HCT116 (cell line): ENCODE measurements at places on chromosomes 16 and 17.

DNA sequence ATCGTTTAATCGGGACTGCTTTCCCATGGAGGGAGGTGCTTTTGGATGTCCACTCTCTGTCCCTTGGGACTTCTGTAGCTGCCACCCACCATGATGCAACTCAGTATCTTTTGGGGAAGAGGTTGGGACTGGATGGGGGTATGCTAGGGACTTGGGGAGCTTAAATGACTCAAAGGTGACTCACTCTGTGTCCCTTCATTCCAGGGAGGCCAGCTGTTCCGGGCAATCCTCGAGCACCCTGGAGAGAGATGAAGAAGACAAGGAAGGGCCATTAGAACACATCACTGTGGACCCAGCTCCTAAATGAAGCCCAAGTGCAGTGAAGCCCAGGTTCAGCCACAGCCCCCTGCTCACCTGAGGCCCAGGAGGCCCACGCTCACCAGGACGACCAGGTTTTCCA, 4.6 kb downstream of the COL1A1 start:
- no peak for DNase-seq

GRCh38 chr17:80455336-80455710, 21.1 kb downstream of the NPTX1 start:
- DNase-seq = peak; percentile 34

- DNase-seq = no peak
Observed at GRCh38 chr16:80988756-80989155, 17.9 kb downstream of the CMC2 start.

DNA sequence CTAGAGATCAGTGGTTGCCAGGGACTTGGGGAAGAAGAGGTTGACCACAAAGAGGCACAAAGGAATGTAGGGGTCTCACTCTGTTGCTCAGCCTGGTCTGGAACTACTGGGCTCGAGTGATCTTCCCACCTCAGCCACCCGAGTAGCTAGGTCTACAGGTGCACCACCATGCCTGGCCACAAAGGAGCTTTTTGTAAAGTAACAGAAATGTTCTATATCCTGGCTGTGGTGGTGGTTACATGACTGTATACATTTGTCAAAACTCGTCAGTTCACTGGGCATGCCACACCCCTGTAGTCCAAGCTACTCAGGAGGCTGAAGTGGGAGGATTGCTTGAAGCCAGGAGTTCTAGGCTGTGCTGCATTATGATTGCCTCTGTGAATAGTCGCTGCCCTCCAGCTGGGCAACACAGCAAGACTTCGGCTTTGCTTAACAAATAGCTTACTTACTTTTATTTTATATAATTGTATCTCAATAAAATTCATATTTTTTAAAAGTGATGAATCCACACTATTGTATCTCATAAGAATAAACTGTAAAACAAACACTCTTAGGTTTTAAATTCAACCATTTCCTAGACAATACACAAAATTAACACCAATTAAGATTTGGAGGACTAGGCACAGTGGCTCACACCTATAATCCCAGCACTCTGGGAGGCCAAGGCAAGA, 5.0 kb downstream of the SKA2 start:
- no peak for DNase-seq

DNA sequence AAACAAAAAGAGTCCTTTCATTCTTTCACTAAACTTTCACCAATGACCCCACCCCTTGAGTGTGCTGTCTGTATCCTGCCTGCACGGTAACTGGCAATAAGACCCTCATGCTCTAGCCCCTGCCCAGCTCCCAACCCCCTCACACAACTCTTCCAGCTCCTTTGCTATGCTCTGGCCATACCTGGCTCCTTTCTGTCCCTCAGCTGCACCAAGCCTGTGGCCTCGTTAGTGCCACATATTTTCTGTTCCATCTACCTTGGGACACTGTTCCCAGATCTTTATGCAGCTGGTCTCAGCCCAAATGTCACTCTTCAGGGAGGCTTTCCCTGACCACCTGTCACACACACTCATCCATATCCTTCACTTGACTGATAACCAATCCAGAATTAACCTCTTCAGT, 47.3 kb downstream of the C16orf82 start:
- DNase-seq = no peak

DNA sequence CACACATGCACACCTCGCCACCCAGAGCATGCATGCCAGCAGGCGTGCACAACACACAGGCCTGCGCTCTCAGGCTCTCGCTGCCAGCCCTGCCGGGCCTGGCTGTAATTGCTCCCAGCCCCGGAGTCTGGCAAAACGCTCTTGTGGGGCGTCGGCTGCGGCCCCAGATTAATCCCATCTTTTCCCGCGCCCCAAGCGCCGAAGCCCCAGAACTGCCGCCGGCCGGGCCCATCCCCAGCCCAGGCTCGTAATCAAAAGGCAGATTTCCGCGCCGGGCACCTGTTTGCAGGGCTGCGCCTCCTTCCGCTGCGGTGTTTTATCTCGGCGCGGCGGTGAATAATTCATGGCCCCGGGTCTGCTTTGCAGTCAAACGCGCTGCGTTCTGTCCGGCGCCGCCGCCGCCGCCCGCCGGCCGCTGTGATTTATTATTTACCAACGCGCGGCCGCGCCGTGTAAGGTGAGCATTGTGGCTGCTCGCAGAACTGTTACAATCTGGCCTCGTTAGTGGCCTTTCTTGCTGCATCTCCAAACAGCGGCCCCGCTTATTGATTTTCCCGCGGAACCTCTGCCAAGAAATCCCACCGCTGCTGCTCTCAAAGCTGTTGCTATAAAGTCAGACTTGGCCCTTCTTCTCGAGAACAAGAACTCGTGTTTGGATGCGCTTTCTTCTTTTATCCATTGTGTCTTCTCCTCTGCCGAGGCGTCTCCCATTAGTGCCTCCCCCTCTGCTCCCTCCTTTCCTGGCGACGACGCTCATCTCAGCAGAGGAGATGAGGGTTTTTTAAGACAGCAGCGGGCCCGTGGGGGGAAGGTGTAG, 126.1 kb downstream of the IRX5 start:
- DNase-seq = no peak

- no peak for DNase-seq
Observed at GRCh38 chr16:86540894-86541293, 14.1 kb downstream of the MTHFSD start.

GRCh38 chr16:57627184-57627871, 1.1 kb upstream of the ADGRG1 start:
- no peak for DNase-seq

DNA sequence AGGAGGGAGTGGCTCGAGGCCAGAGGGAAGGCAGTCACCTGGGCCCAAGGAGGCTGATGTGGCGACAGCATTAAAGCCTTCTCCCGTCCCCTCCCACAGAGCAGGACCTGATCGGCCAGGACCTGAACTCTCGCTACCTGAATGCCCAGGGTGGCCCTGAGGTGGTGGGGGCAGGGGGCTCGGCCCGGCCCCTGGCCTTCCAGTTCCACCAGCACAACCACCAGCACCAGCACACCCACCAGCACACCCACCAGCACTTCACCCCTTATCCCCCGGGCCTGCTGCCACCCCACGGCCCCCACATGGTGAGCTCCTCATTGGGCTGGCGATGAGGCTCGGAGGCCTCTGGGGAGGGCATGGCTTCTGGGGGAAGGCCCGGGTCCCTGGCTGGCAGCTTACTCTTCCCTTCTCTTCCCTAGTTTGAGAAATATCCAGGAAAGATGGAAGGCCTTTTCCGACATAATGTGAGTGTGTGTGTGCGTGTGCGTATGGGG, 6.4 kb downstream of the FBRS start:
- no peak for DNase-seq

- no peak for DNase-seq
Observed at GRCh38 chr16:85064186-85064585, 36.6 kb downstream of the KIAA0513 start.

DNA sequence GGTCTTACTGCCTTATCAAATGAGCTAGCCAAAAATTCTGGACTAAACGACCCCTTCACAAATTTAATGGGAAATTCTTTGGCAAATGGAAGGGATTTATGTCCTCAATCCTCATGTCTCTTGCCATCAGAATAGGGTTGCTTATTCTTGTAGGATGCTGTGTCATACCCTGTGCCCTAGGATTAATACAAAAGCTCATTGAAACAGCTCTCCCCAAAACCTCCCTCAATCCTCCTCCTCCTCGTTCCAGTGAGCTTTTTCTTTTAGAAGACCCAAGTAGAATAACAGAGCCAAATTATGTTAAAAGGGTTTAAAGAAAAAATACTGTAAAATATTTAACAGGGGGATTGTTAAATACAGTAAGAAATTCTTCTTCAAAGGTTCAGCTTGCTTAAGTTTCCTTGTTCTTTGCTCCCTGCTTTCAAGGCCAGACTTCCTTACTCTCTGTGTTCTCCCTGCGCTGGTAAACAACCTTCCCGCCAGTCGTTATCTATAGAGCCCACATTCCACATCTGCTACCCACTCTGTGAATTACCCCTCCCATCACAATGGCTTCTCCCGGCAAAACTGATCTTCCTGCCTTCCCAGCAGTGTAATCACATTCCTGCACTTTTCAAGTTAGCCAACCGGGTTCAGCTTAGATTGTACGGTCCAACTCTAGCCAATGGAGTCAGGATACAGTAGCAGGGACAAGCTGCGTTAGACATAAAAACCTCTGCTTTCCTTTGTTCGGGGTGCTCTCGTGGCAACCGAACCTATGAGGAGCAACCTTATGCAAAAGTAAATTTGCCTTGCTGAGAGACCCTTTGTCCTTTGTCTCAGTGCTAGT, 9.7 kb downstream of the HPR start:
- no peak for DNase-seq

DNA sequence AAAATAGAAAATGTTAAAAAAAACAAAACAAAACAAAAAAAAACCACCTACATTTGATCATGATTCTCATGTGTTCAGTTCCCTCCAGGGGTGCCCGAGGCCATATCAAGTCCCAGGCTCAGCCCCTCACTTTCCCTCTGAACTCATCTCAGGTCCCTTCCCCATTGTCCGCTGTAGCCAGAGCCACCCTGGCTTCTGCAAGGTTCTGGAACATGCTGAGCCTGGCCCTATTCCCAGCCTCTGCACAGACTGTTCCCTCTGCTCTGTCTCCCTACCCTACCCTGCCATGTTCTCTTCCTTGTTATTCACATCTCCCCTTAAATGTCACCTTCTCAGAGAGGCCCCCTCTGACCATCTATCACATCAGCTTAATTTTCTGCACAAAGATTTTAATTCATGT, 46.9 kb downstream of the TK2 start:
- DNase-seq = no peak
